ENCODE measurements at places on chromosomes 16 and 17.
A peak's percentile ranks its signal among the peaks of the same experiment; 100 is the strongest.

GRCh38 chr17:28726226-28726626, at the start of gene TLCD1:
TLCD1 (minus strand) TSS chr17:28726233; CDS start chr17:28726097, 136 bp downstream.
- peak; percentile 83 for DNase-seq

GRCh38 chr16:81221731-81222130, 16.8 kb upstream of the BCO1 start:
- DNase-seq = no peak

- no peak for DNase-seq
Observed at GRCh38 chr17:35914354-35914753, 16.2 kb downstream of the RDM1 start.

DNA sequence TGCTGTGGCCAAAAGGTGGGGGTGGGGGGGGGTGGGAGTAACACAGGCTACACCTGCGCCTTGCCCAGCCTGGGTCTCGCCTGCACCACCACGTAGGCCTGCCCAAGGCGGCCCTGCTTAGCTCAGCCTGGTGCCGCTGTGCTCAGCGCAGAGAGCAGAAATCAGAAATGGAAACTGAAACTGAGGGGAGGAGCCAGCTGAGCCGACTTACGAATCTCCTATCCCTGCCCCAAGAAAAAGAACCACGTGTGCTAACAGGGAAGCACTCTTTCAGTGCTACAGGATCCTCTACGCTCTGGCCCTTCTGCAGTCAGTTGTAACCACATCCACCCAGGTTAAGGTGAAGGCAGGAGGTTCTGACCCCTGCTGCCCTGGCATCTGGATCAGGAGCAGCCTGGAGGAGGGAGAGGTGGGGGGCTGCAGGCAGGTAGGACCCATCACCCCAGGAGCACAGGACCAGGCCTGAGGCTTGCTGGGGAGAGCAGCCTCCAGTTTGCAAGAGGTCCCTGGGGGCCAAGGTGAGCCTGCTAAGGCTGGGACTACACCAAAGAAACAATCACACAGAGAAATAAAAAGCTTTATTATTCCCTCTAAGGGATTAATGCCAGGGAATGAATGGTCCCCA, at the start of gene DHX58:
Gene DHX58, minus strand, starts transcription at position 163 of the 625 bp plus-strand sequence. CDS start 822 bp downstream, outside the sequence.
- DNase-seq = peak; percentile 80

DNA sequence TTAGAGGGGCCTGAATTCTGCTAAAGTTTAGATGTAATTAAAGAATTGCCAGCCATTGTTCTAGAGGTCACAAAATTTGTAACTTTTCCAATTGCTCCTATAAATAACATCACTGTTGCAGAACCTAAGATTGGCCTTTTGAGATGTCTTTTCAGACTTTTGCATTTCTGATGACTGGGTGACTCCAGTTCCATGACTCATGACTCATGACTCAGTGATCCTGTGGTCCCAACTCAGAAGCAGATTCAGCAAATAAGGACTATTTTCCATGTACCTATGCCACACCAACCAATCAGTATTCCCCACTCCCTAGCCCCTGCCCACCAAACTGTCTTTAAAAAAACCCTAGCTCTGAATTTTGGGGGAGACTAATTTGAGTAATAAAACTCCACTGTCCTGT, 740.9 kb downstream of the CDH8 start:
- no peak for DNase-seq

DNA sequence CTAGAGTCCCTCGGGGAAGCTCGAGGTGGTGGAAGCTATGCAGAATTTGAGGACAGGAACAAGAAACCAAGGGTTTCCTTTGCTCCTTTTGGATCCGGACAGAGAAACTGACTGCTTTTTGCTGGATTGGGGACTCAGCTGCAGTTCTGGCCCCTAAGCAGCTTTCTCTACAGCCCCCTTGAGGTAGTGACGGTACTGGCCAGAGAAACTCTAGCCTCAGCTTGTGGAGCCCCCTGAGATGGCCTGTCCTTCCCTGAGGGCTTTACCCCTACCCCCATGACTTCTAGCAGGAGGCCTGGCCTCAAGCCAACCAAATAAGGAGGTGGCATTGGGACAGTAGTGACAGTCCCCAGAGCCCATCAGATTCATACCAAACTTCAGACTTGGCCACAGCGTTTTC, 118.1 kb downstream of the IRX5 start:
- no peak for DNase-seq

DNA sequence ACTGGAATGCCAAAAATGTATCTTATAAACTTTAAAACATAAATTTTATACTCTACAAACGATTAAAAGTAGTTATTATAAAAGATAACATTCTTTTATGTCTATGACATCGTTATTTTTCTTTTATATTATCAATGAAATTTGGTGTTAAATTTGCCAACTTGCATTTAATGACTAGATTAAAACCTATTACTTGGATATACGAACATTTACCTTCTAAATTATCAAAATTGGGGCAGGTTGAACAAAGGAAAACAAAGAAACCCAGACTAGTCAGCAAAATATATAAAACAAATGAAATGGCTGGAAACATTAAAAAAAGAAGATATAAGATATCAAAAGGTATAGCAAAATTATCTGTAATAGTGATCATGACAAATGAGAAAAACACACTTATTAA, 34.1 kb upstream of the ABCA3 start:
- DNase-seq = no peak

- no peak for DNase-seq
Observed at GRCh38 chr16:8846401-8846932, 22.3 kb downstream of the CARHSP1 start.

GRCh38 chr16:66476328-66477027, 49.4 kb downstream of the BEAN1 start:
- DNase-seq = peak; percentile 70

DNA sequence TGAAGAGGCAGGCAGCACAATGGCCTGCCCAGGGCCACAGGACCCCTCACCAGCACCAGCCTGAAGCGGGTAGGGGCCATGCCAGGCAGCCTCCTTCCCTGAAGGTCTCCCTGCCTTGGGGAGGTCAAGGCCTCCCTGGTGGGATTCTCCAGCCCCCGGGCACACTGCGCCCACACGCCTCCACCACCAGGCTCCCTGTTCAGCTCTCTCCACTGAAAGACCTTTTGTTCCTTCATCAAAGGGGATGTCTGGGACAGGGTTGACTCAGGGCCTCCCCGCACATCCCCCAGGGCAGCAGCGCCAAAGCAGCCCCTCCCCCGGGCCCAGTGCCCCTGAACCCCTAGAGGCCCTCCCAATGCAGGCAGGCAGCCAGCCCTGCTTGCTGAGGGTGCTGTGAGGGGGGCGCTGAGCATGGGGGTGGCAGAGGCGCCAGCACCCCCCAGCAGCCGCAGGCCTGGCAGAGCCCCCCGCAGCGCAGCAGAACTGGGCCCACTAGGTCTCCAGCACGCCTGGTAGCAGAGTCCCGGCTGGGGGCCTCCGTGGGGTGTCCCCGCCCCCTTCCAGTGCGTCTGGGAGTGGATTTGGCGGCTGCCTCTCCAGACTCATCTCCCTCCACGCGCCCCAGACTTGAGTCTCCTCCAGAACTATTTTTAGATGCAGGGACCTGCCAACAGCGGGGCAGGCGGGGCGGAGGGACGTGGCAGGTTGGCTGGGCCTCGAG, 13.1 kb downstream of the BCAR1 start:
- DNase-seq = no peak

GRCh38 chr17:65254166-65254565, 117.0 kb downstream of the RGS9 start:
- DNase-seq = no peak

- DNase-seq = no peak
Observed at GRCh38 chr17:31621566-31621965, 230.1 kb downstream of the RAB11FIP4 start.

GRCh38 chr16:64362193-64362592, 759.7 kb downstream of the CDH11 start:
- DNase-seq = no peak

DNA sequence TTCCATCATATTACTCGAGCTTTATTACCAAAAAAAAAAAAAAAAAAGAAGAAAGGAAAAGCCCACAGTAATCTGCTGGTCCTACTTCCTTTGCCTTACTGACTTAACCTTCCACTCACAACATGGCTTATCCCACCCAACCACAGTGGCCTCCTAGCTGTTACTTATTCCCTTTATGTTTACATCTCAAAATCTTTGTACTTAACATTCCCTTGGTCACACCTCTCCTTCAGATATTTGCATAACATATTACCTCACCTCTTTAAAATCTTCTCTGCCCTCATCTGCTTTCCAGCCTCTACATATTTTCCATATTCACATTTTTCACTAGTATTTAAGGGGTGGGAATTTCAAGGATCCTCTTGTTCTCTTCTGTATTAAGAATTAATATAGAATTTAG, 327.0 kb upstream of the TBX2 start:
- DNase-seq = no peak

- no peak for DNase-seq
Observed at GRCh38 chr17:63653050-63653449, 30.8 kb downstream of the MAP3K3 start.

DNA sequence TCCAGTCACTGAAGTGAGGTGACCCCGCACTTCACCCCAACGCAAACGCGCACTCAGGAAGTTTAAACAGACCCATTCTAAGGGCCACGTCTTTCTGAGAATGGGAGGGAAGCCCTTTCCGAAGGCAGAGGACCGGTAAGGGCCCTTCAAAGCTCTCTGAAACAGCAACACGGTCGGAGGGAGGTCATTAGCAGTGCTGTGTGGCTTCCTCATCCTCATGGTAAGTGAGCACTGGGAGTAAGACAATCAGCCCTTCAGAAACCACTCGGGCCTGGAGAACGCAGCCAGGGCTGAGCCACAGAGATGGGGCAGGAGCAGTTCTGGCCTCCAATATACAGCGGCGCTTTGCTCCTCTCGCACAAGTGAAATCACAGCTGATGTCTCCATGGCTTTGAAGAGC, 23.7 kb downstream of the SRL start:
- DNase-seq = no peak

DNA sequence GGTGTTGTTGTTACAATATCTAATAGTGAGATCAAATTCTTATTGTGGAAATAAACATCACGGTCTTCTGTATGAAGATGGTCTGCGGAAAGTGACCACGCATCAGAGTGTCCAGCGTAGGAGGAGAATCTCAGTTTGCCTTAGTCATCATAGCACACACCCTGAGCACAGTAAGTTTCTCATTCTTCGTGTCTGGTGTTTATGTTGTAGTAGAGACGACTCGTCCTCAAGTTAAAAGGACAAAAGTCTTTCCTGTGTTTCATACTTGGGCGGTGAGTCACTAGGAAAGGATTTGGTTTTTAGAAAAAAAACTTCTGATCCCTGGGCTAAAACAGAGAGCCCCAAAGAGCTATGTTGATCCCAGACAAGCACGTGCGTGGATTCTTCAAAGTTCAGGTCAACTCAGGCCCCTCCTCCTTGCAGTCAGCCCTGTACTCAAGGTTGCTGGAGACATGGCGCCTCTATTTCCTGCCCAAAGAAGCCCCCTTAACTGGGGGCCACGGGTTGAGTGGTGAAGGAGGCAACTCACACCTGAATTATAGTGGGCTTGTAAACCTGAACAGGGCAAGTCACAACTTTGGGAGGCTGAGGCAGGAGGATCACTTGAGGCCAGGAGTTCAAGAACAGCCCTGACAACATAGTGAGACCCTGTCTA, 170.4 kb downstream of the ZFHX3 start:
- DNase-seq = no peak

GRCh38 chr16:46808997-46809396, 22.0 kb downstream of the C16orf87 start:
- no peak for DNase-seq

Measured in activated naive CD4-positive, alpha-beta T cell treated with Interleukin-2 at 50 U/mL for 16 hours (primary cell).